ENCODE measurements at places on chromosomes 4 and X. TPM values are rescaled to one million over a fixed set of nuclear protein-coding genes. Genes with fewer than 3 reads are reported as not detected.

The XKRX gene
- under 0.01 TPM for total RNA-seq

The COPS4 gene
- 104 TPM for total RNA-seq

The C4orf51 gene
- not detected for total RNA-seq

The CCNQ gene
- total RNA-seq: 30.9 TPM

The SULT1E1 gene
- 12.0 TPM for total RNA-seq

The MAGIX gene
- 1.6 TPM for total RNA-seq

The LINC00632 gene
- total RNA-seq: 5.7 TPM

Measured in aortic smooth muscle cell (primary cell).